ENCODE measurements at places on chromosomes 4 and X.

DNA sequence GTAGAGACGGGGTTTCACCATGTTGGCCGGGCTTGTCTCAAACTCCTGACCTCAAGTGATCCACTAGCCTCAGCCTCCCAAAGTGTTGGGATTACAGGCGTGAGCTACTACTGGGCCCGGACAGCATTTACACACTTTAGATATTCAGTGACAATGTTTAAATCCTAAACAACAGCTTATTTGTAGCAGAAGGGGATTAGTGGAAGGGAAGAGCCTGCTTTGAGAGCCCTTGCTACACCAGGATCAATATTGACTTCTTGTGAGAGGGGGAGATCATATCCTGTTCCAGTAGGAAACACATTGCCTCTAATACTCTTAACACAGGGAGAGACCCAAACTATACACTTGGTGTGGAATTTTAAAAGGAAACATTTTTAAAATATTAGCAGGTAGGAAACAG, 7.1 kb downstream of the MGST2 start:
- DNase-seq, result no peak

DNA sequence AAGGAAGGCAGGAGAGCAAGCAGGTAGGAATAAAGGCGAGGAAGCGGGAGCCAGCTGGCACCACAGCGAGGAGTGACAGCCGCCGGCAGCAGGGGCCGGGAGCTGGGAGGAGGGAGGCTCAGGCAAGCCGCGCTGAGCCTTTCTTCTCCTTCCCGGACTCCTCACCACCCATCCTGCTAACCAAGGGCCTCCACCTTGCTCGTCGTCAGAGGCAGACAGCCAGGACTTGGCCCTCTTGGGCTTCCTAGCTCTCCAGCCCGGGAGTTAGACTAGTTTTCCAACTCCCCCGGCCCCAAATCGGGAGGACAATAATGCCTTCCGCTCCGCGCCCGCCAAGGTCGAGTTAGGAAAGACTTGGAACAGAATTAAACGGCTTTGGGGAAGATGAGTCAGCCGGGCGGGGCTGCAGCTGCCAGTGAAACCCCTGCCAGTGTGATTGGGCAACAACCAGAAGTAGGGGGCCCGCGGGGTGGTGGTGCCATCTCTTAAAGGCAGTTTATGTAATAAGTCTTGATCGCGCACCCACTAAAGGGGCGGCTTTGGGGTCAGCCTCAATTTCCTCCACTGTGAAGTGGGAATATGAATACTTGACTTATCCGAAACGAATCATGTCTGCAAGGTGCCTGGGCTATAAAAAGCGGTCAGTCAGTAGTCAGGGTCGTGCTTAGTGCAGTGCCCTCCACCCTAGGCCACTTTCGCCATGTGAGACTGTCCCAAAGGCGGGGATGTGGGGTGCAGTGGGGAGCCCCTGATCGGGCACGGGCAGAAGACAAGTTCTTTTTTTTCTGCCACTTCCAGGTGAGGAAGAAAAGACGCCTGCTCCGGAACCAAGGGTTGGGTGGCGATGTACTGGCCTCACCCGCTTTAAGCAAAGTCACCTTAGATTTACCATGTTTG, 6.7 kb upstream of the HSD17B10 start:
- no peak for DNase-seq

DNA sequence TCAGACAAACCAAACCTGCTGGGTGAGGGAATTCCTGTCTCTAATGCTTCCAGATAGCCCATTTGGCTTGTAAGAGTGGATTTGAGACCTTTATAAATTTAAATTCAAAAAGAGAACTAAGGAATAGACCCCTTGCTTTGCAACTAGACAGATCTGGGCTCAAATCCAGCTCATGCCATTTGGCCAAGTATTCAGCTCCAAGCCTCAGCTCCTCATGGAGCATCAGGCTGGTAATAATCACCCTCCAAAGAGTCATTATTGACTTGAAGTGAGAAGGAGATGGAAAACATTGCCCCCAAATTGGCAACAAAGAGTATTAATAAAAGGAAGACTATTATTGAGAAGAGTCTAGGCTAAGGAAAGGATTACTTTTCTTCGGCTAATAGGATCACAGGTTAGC, 134.7 kb downstream of the PDE5A start:
- no peak for DNase-seq

DNA sequence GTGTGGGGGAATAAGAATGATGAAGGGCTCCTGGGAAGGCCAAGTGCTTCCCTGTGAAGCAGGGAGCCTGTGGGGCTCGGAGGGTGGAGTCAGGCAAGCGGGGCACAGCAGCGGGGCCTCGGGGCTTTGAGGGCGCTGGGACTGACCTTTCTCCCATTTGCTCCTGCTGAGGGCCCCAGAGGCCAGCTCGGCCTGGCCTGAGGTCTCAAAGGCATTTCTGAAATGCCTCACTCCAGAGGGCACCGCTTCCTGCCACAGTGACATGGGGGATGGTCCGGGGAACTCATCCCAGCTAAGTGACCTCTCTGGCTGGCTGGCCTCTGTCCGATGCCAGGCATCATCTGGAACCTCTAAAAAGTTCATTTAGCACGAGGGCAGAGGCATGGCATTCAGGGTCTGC, 98.8 kb upstream of the STX18 start:
- no peak for DNase-seq

DNA sequence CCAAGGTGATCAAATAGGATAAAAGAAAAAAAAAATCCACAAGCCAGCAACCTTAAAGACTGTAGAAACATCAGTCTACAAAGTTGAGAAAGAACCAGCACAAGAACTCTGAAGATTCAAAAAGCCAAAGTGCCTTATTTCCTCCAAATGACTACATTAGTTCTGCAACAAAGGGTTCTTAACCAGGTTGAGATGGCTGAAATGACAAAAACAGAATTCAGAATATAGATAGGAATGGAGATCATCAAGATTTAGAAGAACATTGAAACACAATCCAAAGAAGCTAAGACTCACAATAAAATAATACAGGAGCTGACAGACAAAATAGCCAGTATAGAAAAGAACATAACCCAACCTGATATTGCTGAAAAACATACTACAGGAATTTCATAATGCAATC, 156.5 kb upstream of the ZCCHC13 start:
- DNase-seq, result no peak

GRCh38 chr4:80171251-80171650, 26.1 kb upstream of the PRDM8 start:
- no peak for DNase-seq

GRCh38 chrX:9862953-9863352, 76.7 kb downstream of the SHROOM2 start:
- DNase-seq, result no peak

DNA sequence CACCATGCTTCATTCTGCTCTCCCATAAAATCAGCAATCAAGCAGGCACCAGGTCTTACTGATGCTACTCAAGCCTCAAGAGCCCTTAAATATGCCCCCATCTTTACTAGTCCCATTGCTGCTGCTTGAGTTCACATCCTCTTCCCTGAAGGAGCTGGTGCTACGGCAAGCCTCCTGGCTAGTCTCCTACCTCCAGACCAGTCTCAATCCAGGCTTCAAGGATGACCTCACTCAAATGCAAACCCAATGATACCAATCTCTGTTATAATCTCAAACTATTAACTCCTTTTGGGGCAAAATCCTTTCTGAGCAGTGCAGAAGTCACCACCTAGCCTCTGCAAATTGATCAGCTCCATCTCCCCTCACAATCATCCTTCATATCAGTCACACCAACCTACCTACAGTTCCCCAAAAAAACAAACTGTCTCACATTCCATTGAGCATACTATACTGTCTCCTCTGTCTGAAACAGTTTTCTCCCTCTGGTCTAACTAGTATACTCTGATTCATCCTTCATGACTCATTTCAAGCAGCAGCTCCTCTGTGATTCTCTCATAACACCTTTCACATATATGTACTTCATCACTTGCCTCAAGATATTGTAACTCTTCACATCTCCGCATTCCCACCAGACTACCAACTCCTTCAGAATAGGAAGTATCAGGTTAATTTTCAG, 30.0 kb downstream of the PAPSS1 start:
- DNase-seq, result no peak

DNA sequence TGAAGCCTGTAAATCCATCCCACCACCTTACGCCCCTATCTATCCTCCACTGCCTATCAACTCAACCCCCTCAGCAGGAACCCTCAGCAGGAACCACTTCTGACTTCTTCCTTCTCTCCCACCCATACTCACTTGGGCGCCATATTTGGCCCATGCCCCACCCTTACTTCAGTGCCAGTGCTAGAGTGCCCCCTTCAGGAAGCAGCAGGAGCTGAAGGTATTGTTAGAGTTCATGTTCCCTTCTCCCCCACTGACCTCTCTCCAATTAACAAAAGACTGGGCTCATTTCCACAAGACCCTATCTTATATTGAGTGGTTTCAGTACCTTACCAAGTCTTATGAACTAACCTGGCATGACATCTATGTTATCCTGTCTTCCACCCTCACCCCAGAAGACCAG, 363.1 kb upstream of the SLIT2 start:
- DNase-seq, result no peak

DNA sequence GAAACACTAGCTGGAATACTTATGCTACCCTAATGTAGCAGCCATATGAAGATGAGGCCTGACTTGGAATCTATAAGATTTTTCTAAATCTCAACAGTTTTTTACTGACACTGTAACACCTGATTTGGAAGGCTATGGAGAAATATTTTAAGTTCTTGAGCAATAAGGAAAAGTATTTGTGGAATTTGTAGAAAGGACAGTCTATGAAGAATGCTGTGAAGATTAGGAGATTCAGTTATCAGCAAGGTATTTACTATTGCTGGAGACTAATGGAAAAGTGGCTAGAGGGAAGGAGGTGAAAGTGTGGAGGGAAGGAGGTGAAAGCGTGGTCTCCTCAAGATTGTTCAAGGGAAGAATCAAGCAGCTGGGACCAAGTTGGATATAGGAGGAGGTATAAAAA, 190.0 kb upstream of the EMCN start:
- DNase-seq, result no peak

GRCh38 chr4:186778134-186778533, 54.5 kb upstream of the FAT1 start:
- DNase-seq, result no peak

DNA sequence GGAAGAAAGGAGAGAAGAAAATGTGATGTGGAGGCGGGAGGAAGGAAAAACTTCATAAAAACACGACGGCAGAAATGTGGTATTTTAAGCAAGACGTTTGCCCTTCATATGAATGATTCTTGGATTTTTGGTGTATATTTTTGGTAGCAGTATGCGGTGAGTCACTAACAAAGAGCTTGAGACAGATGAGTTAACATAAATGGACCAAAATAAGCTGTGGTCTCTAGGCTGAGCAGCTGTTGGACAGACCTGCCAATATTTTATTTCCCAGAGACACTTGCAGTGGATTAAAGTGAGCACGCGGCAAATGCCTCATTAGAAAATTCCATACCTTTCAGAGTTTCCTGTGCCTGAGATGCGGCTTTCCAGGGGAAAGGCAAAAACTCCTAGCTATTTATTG, 43.1 kb upstream of the RPS6KA3 start:
- DNase-seq, result no peak

DNA sequence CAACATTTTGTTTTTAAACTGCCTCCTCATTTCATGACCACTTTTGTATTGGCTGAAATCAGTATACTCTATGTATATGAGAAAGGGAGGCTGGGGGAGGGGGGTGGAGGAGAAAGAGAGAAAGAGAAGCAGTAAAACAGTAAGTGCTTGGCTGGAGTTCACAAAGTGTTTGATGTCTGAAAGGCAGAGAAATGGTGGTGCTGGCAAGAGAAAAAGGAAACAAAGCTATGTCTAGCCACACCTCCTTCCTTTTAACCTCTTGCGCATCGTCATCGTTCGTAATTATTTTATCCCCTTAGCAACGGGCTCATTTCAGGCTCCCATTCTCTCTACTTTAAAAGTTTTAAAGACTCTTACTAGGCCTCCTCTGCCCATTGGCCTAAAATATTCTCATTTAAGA, 25.6 kb downstream of the RPA4 start:
- DNase-seq, result no peak

DNA sequence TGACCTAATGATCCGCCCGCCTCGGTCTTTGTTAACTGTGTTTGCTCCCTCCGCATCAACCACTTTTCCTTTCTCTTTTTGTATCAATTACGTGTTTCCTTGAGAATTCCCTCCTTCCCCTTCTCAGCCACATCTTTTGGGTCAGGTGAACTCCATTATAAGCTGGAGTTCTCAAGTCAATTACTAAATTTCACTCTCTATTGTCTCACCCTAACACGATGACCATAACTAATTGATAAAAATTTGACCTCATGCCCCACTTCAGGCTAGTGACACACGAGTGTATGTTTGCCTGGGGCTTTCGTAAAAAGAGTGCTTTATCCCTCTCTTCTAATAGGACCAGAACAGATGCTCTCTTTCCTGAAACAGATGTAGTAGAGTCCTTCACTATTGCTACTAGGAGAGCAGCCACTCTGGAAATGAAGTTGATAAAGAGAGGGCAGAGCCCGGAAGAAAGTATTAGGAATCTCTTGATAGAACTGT, 403.6 kb upstream of the ANXA10 start:
- DNase-seq, result no peak

GRCh38 chrX:85243761-85244449, at the start of the genes SATL1 and ZNF711:
Gene SATL1 (minus strand): TSS chrX:85243779. CDS start chrX:85108968, 134,811 bp downstream.
Gene ZNF711 (plus strand): TSS chrX:85243991. CDS start chrX:85247573, 3,582 bp downstream.
- DNase-seq, result no peak

GRCh38 chr4:5619913-5620625, 88.3 kb downstream of the EVC2 start:
- no peak for DNase-seq

DNA sequence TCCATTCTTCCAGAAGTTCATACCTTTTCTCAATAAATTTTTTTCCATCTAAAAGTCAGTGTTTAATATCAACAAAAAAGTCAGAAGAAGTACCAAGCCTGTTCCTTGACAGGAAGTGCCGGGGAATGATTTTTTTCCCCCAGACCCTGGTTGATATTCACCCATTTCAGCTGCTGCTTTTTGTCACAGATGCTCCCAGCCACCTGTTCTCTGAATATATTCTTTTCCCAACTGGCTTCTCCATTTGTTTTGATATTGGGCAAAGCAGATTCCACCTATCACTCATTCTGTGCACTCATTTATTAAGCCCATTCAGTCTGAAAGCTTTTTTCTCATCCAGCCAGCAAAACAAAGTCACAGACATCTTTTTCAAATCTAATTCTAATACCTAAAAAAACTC, 139.9 kb downstream of the FRMPD4 start:
- DNase-seq, result no peak

DNA sequence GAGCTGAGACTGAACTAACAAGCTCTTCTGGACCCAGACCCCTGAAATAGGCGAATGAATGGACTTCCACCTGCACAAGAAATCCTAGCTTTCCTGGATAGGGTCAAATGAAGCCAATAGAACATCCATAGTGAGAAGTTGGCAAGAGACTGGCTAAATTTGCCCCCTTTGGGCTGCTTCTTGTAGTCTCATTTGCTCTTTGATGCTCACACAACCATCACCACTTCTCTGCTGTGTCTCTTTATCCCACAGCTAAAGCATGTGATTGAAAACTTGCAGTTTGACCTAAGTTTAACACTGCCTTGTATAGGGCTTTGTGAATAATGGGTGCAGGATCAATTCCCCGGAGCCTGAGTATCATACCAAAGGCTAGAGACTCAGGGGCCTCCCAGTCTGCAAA, 38.2 kb downstream of the NLGN3 start:
- DNase-seq, result no peak

- no peak for DNase-seq
Measured at GRCh38 chr4:78618436-78618835, 66.9 kb downstream of the ANXA3 start.

- no peak for DNase-seq
Measured at GRCh38 chr4:77843628-77844027, 19.0 kb upstream of the MRPL1 start.

- DNase-seq, result no peak
Measured at GRCh38 chr4:125331116-125331515, 16.4 kb downstream of the FAT4 start.

- DNase-seq, result no peak
Measured at GRCh38 chr4:73707918-73708577, 32.3 kb upstream of the CXCL8 start.

All from activated T-helper 1 cell treated with anti-CD3 and anti-CD28 coated beads, Interleukin-12 subunit alpha, Interleukin-12 subunit beta, Interleukin-2, Interleukin-4 antibody, amounts not matched to agents 30 ng/mL and 10 ng/mL and 1 ng/mL, durations not matched to agents 14 hours and 24 hours and 36 hours (primary cell).